Activated CD8-positive, alpha-beta memory T cell treated with anti-CD3 and anti-CD28 coated beads for 48 hours (primary cell): ENCODE measurements at places on chromosomes 16 and 17.

GRCh38 chr16:11576427-11577289 lies 10.1 kb downstream of the LITAF start:
- DNase-seq, result no peak

- DNase-seq, result no peak
These were observed 27.9 kb downstream of the CLEC16A start for GRCh38 chr16:10972108-10972818.

GRCh38 chr17:48283411-48283810 lies 146.6 kb downstream of the SKAP1 start:
- no peak for DNase-seq

GRCh38 chr16:57118461-57119084 lies 26.2 kb downstream of the CPNE2 start:
- no peak for DNase-seq

- DNase-seq, result no peak
These were observed 1.6 kb downstream of the MYO1C start for GRCh38 chr17:1490643-1491442.

GRCh38 chr16:79128706-79129105 lies 471.8 kb downstream of the MAF start:
- no peak for DNase-seq

GRCh38 chr16:57591086-57591869 lies 37.2 kb upstream of the ADGRG1 start:
- peak; percentile 63 for DNase-seq

- DNase-seq, result no peak
These were observed 229.6 kb downstream of the MRTFB start for GRCh38 chr16:14300705-14301168.

DNA sequence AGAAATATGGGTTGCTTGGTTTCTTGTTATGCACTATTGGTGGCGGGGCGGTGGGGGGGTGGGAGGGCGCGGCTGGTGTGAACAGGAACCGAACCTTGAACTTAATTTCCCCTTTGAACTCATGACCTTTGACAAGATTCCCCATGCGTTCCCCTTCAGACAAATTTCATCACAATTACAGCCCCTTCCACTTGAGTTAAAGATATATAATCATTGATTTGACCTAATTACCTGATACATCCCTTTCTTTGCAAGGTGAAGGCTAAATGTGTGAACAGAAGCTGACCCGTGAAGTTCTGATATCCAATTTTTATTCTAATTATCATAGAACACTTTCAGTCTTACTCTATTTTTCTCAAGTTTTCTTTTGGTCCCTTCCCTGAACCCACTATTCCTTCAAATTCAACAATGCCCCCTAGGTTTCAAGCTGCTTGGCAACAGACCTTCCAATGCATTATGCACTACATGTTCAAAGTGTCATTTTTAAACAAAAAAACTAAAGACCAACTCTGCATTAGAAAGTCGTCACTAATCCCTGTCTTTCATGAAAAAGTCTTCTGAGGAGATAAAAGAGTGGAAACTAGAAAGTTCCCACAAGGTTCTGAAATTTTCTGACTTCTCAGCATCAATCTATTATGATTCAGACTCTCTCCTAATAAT lies 116.8 kb downstream of the SKAP1 start:
- DNase-seq, result no peak

DNA sequence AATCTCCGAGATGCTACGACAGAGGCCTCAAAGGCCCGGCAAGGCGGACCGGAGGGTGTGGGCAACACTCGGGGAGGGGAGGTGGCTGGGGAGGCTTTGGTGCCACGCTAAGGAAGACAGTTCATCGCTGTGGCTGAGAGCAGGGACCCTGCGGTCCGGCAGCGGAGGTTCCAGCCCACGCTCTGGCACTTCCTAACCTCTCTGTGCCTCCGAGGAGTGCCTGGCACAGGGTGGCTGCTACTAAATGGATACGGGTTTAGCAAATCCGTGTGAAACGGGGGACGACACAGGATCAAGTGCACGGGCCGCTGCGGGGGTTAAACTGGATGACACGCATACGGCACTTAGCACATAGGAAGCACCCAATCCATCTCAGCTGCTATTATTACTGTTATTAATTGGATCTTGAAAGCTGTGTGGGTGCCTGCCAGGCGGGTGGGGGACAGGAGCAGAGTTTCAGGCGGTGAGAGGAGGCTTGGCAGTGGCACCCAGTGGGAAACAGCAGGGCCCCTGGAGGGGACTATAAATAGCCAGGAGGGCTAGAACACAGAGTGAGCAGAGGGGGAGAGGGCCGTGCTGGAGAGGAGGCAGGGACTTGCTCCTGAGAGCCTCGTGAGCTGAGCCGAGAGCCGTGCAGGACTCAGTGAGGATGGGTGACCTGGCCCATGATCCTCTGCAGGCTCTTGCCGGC lies 45.0 kb downstream of the ABR start:
- no peak for DNase-seq

DNA sequence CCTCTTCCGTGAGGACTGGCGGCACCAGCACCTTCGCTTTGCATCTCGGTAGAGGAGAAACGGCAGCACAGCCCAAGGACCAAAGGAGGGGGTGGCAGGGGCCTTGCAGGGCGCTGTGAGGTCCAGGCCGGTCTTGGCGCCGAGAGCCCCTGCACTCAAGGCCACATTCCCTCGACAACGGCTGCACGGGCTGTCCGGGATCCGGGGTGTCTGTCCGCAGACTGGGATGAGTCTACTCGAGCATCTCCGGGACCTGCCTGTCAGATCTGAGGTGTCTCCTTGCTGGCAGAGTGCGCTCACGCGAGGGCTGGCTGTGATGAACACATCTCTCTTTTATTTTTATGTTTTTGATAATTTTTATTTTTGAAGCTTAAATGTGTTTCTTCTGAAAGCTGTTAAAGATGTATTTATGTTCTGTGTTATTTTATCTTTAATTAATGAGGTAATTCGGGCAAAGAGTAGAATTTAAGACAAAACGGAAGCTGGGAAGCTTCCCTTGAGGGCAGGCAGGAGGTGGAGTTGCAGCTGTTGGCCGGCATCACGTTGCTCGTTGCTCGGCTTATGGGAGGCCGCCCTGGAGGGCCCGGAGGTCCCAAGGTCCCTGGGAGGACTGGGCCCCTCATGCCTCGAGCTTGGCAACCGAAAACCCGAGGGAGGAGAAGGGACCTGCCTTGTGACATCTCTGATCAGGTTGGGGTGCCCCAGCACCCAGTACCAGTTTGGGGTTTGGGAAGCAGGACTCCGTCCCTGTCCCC lies 4.3 kb downstream of the SOX8 start:
- DNase-seq, result no peak

DNA sequence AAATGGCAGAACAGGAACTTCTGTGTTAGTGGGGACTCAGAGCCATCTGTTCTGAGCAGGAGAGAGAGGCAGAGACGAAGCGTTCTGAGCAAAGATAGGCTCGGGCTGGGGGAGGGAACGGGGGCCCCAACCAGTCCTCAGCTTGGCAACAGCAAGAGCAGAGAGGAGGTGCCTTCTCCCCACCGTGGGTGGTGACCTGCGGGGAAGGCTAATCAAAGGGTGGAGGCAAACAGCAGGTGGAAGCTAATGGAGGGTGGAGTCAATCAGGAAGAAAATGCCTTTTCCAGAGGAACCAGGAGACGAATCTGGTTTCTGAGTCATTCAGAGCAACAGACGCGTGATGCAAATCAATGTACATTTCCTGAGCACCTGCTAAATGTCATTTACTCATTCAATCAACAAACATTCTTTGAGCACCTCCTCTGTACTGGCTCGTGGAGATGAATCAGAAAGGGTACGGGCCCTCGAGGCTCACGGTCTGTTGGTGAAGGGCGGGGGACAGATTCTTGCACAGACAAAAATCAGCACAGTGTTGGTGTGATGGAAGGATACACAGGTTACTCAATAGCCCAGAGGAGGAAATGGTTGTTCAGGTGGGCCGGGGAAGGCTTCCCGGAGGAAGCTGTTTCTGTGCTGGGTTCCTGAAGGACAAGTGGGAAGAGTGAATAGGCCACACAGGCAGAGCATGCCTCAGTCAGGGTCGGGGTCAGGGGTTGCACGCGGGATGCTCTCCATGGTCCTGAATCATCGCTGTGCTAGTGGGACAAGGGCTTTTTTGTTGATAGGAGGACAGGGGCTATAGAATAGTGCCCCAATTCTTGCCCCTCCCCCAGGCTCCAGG lies 5.7 kb upstream of the SPNS2 start:
- no peak for DNase-seq

GRCh38 chr17:74810699-74811485 lies 34.7 kb upstream of the NAT9 start:
- no peak for DNase-seq

GRCh38 chr16:71927787-71928186 lies 32.5 kb downstream of the IST1 start:
- no peak for DNase-seq

DNA sequence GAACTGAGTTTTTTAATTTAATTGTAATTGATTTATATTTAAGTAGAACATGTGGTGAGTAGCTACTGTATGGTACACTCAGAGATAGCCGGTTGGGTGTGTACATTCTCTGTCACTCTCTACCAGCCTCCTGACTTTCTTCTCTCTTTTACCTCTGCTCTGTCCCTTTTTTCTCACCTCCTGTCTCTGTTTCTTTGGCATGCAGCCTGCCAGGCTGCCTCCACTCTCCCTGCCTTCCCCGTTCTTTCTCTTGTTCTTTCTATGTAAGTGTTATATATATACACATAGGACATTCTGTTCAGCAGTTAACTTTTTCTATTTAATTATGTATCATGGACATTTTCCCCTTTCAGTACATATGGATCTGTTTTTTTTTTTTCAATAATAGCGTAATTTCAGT lies 50.8 kb downstream of the MRTFB start:
- no peak for DNase-seq

DNA sequence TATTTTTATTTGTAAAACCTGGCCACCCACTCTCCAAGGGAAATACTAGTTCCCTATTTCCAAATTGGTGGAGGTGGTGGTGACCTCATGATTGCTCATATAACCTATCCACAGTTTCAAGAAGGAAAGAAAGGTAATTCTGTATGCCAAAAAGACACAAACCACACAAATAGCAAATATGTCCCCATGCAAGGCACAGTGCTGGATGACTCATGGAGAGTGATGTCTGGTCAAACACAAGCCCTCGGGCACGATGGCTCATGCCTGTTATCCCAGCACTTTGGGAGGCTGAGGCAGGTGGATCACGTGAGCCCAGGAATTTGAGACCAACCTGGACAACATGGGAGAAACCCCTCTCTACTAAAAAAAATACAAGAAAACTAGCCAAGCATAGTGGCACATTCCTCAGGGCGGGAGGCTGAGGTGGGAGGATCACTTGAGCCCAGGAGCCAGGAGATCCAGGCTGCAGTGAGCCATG lies 64.2 kb downstream of the GNA13 start:
- DNase-seq, result no peak

- DNase-seq, result no peak
These were observed 88.1 kb upstream of the ASIC2 start for GRCh38 chr17:33381201-33381600.

GRCh38 chr16:59463776-59464175 lies 729.7 kb upstream of the GOT2 start:
- no peak for DNase-seq

DNA sequence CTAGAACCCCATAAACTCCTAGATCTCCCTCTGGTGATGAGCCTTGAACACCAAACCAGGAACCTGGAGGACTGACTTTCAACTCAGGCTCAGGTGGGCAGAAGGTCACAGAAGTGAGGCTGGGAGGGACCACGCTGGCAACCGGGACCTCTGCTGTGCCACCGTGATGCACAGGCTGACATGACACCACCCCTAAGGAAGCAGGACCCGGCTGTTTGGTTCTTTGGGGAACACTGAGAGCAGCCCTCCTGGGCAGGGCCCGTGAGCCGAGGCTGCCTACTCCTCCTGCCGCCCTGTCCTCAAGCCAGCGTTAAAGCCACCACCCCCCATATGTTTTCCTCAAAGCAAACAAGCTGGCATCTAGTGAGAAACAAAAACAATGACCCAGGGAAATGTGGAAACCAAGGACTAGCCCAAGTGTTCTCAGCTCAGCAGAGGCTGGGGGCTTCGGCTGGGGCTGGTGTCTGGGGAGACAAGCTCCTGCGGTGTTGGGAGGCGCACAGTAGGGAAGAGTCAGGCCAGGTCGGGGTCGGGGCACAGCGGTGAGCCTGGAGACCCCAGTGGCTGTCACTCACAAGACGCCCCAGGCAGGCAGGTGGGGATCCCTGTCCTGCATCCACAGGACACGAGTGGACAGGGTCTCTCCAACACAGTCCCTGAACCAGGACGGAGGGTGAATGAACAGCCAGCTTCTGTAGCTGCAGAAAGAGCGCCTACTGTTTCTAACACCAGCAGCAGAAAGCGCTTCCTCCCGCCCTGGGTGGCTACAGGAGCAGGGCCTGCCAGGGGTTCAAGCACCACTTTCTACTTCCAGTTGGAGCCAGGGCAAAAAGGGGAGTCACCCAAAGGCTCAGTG lies 1.7 kb downstream of the SMIM5 start:
- DNase-seq, result no peak

GRCh38 chr17:11363565-11364117 lies 122.6 kb downstream of the SHISA6 start:
- DNase-seq, result no peak

GRCh38 chr17:60325730-60326524 lies 66.0 kb downstream of the USP32 start:
- DNase-seq, result no peak

DNA sequence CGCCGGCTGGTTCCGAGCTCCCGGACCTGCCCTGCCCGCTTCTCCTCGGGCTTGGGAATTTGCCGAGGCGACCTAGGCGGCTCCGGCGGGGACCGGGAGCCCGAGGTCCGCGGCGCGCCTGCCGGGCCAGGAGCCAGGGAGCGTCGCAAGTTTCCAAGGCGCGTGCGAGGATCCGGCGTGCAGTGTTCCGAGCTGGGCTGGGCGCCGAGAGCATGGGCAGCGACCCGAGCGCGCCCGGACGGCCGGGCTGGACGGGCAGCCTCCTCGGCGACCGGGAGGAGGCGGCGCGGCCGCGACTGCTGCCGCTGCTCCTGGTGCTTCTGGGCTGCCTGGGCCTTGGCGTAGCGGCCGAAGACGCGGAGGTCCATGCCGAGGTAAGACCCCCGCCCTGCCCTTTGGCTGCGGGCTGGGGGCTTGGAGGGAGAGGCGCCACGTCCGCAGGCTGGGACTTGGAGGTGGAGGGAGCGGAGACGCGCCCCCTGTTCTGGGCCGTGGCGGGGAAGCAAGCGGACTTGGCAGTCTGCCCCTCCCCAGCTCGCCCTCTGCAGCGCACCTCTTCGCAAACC lies 668 bp downstream of the MMP15 start:
- no peak for DNase-seq
